HT1080 (cell line): ENCODE measurements at places on chromosomes 13 and 19.

DNA sequence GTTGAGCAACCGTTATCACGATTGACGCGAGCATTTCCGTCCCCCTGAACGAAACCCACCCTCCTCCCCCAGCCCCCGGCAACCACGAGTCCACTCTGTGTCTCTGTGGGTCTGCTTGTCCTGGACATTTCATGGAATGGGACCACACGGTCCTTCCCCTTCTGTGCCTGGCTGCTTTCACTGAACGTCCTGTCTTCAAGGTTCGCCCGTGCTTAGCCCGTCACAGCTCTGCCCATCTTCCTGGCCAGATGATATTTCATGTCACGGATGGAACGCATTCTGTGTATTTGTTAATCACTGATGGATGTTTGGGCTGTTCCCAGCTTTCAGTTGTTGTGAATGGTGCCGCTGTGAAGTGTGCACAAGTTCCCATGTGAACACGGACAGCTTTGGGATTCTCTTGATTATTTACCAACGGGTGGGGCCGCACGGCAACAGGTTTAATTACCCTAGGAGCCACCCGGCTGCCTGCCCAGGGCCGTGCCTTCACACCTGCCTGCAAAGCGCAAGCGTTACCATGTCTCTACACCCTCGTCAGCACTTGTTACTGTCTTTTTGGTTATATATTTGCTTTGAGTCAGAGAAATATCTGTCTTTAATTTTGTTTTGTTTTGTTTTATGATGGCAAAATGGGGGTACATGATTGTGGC lies 42.5 kb downstream of the RASA3 start:
- no peak for DNase-seq

DNA sequence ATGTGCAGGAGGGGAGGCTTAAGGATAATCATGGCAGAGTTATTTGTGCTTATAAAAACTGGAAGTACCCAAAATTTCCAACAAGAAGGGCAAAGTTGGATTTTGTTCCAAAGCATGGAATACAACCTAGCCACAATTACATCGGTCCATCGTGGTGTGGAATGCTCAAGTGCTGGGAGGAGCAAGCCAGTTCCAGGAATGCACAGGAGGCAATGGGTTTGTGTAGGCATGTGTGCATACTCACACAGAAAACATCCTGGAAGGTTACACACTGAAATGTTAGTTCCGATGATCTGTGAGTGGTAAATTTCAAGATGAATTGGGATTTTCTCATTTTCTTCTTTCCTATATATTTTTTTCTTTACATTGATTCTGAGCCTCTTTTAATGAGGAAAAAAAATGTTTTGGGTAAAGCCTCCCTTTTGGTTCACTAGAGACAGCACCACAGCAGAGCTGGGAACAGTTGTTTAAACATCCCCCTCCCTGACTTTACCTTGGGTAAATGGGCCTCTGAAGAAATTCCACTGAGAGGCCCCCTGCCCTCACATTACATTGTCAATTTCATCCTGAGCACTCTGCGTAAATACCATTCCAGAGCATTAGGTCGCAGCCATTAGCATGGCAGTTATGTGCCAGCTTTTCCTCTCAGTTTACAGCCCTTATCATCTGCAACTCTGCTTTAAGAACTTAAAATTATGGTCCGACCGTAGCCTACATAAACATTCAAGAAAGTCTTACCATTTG lies 122.0 kb downstream of the UQCRFS1 start:
- no peak for DNase-seq

DNA sequence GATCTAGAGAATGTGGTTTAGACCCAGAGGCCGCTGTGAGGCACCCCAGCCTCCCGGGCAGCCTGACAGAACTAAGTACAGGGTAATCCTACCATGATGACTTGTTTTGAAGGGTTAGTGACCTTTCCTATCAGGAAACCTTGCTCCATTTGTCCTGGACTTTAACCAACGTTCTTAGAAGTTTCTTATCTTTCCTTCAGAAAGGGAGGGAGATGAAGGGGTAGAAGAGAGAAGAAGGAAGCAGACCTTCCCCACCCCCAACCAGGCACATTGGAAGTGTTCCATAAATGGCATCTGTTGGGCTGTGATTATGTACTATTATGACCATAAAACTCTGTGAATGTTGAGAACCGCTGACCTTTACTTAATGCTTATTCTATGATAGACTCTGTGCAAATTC lies 184.2 kb downstream of the OXGR1 start:
- no peak for DNase-seq

- peak; percentile 65 for DNase-seq
These were observed 66.8 kb upstream of the RAP2A start for GRCh38 chr13:97367016-97367822.

DNA sequence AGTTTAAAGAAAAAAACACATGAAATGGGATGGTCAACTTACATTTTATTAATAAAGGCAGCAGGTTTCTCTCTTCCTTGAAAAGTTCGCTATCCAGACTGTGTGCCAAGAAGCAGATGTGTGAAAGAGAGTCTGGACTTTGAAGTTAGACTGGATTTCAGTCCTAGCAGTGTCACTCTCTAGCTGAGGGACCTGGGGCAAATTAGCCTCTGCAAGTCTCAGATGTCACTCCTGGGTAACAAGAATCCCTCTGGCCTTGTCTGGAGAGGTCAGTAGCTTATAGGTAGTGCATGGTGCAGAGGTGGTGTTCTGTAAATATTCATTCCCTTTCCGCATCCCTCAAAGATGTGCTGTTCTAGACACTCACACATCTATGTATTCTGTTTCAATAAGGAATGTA lies 187.6 kb upstream of the RNF113B start:
- DNase-seq, result no peak

DNA sequence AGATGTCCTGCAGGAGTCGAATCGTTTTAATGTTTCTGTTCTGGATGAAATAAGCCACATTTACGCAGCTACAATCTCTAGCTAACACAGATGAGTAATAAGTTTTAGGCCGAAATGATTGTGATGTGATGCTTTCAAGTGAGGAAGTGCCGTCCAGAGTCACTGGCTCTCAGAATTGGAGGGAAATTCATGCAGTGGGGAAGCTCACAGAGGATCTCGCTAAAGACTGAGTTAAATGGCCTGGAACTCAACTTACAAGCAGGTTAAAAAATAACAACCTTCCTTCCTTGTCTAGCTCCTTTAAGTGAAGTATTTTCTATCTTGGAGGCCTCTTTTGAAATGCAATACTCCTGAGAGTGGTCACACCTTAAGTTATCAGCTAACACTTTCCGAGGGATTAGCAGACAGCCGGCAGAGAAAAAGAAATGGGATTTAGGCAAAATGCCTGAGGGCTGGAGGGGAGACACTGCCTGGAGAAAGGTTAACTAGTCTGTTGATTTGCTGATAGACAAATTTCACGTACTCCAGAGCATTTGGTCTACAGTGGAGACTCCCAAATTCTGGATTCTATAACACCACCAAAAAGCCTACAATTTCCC lies 74.2 kb downstream of the IRS2 start:
- no peak for DNase-seq

DNA sequence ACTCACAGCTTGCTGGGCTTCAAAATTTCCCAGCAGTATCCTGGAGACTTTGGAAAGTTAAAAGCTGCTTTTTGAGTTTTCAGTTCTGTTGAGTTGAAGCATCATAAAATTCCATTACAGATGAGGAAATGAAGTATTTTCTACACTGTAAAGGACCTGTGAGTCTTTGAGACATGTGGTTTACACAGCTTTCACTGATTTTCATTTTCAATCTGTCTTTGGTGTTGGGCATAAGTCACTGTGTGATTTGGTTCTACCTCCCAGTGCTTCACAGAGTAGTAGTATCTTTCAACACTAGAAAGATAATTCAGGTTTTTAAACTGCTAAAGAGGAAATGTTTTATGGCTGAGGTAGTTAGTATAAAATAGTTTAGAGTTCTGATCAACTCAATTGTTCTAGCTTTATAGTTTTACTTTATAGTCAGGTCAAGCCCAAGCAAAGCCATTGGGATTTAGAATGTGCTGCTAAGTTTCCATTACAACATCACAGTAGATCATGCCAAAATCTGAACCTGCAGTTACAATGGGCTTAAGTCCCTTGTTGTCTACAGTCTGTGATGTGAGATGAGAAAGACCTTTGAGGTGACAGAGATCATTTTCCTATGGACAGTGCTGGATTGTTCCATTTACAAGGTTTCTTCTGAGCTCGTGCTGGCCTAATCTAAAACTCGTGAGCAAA lies 161.6 kb downstream of the FLT1 start:
- no peak for DNase-seq

- DNase-seq, result no peak
These were observed 716 bp downstream of the SH2D3A start for GRCh38 chr19:6766357-6767080.

DNA sequence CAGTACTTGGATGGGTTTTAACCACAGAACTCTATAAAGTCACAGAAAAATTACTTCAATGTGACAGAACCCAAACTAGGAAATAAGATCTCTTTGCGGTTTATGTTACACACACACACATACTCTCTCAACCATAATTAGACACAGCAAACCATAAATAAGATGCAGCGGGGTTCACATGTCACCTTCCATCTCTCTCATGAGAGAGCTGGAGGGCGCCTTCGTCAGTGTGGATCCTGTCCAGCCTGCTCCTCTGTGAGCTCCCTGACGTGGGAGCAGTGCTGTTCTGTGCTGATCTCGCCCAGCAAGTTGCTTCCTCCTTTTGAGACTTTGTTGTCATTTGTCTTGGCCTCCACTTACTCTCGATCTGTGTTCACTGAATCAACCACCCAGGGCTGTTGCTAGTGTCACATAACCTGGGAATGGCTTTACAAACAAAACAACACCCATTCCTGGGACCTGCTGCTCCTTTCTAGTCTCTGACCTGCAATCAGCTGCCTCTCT lies 204.9 kb upstream of the KL start:
- no peak for DNase-seq

DNA sequence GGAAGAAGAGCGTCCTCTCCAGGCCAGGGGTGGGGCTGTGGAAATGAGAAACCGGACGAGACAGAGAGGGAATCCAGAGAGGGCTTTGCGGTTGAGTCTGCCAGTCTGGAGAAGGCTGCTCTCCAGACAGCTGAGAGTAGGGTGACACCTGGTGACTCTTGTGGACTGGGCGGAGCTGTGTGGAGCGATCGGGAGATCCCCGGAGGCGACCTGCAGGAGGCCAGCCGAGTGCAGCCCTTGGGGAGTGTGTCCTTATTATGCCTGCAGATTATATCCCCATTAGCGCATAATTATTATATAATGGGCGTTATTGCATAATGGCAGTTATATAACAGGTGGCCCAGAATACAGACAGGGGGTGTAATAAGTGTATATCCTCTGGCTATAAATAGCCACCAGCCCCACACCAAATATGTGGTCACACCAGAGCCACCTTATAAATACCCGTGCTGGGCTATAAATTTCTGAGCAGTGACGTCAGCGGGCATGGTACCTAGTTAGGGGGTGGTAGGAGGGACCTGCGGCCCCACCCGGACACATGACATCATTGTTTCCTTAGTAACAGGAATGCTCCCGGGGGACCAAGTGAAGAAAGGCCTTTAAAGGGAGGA lies 41.2 kb downstream of the NFIX start:
- peak; percentile 85 for DNase-seq

GRCh38 chr19:12064590-12065538 lies at the start of gene ZNF844:
ZNF844 (plus strand) TSS chr19:12064731; CDS start chr19:12064874, 143 bp downstream.
- DNase-seq, result no peak

DNA sequence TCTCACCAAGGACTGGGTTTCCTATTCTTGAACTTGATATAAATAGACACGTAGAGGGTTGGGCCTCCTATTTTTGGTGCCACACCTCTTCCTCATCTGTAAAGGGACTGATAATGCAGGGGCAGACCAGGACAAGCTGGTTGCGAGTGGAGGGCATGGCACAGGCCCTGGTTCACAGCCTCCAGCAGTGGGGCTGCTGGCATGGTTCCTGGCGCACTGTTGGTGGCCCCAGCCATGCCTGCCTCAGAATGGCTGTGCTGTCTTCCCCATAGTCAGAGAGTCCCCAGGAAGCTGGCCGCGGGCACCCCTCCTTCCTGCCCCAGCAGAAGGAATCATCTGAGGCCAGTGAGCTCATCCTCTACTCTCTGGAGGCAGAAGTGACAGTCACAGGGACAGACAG lies 10.5 kb upstream of the OVOL3 start:
- DNase-seq, result no peak

DNA sequence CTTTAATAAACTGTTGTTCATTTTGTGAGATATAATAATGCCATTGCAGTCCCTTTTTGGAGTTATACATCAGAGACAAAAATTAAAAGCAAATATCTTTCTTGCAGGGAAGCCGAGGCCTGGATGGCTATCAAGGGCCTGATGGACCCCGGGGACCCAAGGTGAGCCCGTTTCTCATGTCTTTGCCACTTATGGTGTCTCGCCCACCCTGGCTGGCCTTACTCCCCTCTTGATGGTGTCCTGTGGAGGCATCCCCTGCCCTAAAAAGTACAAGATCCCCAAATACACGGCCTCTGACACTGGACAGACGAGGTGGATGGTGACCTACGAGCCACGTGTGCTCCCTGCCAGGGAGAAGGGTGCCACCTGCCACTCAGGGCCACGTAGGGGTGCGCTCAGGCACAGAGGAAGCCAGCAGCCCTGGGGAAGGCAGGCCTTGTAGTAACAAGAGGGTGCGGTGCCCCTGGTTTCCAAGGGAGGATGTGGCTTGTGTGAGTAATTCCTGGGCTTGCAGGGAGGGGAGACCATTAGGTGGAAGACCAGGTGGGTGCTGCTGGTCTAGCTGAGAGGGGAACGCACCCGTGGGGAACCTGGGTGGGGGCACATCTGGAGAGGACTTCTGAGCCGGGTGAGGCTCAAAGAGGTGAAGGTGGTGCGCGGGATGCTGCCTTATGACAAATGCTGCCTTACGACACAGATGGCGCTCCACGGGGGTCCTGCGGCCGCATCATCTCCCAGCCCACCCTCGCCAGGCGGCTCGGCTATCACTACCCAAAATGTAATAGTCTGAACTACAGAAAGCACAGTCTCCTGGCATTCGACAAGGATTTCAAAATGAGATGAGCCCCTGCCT lies 115.6 kb downstream of the RAB20 start:
- DNase-seq, result peak; percentile 41

- DNase-seq, result no peak
These were observed 4.9 kb downstream of the IRS2 start for GRCh38 chr13:109781384-109782065.

GRCh38 chr19:52735734-52736133 lies 890 bp upstream of the ZNF611 start:
- DNase-seq, result no peak

GRCh38 chr19:33667141-33667650 lies 45.4 kb downstream of the CHST8 start:
- no peak for DNase-seq

- DNase-seq, result no peak
These were observed 20.2 kb downstream of the KLK5 start for GRCh38 chr19:50932690-50933083.

GRCh38 chr13:98800078-98800477 lies 47.6 kb upstream of the SLC15A1 start:
- no peak for DNase-seq

- peak; percentile 65 for DNase-seq
These were observed 294.8 kb downstream of the TSHZ3 start for GRCh38 chr19:31054430-31054829.

GRCh38 chr13:99346335-99347042 lies 39.3 kb upstream of the GPR183 start:
- no peak for DNase-seq

- peak; percentile 91 for DNase-seq
These were observed 4.6 kb downstream of the MIDN start for GRCh38 chr19:1252821-1253513.
